ENCODE measurements at places on chromosomes 3 and 15.
A peak's percentile ranks its signal among the peaks of the same experiment; 100 is the strongest.

- DNase-seq: no peak
Observed at GRCh38 chr3:100968932-100969906, 24.0 kb downstream of the ABI3BP start.

GRCh38 chr15:41942886-41943285 is 29.5 kb downstream of the EHD4 start:
- DNase-seq: no peak

- DNase-seq: no peak
Observed at GRCh38 chr3:111173906-111174305, 102.3 kb downstream of the NECTIN3 start.

DNA sequence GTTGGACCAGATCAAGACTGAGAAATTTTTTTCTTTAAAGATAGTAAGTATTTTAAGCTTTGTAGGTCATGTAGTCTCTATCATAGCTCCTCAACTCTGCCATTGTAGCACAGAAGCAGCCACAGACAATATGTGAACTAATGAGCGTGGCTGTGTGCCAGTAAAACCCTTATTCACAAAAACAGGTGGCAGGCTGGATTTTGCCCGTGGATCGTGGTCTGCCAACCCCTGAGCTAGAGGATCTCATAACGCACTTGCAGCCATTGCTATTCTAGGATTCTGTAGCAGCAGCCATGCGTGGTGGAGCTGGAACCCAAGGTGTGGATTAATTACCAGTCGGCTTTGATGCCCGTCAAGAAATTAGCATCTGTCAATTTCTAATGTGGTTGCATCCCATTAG is 68.7 kb upstream of the PLXNA1 start:
- no peak for DNase-seq

DNA sequence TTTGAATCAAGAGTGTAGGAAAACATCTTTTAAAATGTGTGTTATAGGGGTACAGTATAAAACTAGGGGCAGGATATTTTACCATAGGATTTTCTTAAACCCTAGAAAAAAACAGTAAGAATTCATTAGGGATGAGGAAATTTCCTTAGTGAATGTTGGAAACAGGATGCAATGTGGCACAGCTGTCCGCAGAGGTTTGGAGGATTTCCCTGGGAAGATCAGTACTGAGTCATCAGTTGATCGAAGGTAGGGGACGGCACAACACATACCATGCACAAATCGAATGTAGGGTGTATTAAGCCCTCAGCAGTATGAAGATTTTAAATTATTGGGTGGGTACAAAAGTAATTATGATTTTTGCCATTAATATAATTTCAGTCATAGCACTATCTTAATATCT is 49.9 kb downstream of the FNDC3B start:
- DNase-seq: no peak

DNA sequence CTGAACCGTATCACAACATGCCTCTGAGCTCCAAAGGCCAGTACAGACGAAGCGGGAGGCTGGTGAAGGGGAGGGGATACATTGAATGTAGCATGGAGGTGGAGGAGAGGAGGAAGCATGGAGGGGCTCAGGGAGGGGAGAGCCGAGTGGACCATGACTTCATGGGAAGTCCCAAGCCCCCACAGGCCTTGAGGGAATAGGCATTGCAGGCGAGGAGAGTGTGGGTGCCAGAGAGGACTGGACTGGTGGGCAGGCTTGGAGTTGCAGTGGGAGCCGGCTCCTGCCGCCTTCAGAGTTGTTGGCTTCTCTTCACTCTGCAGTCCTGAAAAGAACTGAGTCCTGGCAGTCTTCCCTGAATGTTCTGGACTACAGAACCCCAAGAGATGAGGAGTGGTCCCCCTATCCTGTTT is 3.3 kb upstream of the RNU6-1 start:
- DNase-seq: no peak

GRCh38 chr3:107265526-107265925 is 111.7 kb upstream of the CCDC54 start:
- no peak for DNase-seq

GRCh38 chr15:85858586-85859375 is 64.1 kb upstream of the KLHL25 start:
- peak; percentile 44 for DNase-seq

DNA sequence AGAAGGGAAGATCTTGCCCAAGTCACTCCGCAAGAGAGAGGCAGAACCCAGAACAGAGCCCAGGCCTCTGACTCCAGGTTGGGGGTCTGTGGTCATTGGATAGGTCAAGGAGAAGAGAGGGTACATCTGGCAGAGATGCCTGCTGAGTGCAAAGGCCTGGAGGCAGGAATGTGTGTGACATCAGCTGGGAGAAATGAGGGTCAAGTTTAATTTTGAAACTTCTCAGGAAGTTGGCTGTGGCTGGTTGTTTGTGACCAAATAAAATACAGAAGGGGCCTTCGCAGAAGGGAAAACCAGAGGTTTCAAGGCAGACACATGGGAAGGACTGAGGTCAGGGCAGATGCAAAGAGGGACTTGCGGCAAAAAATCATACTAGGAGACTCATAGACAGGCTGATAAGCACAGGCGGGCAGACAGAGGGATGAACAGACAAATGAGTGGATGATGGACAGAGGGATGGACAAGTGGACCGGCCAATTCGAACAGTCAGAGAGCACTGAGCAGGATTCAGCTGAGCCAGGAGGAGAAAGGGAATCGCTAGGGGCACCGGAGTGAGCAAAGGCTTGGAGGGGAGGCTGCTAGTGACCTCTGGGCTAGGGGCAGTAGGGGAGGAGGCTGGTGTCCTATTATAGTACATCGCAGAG is 28.8 kb upstream of the CACNA2D2 start:
- DNase-seq: no peak

- peak; percentile 36 for DNase-seq
Observed at GRCh38 chr3:120678331-120678947, 3.6 kb downstream of the HGD start.

DNA sequence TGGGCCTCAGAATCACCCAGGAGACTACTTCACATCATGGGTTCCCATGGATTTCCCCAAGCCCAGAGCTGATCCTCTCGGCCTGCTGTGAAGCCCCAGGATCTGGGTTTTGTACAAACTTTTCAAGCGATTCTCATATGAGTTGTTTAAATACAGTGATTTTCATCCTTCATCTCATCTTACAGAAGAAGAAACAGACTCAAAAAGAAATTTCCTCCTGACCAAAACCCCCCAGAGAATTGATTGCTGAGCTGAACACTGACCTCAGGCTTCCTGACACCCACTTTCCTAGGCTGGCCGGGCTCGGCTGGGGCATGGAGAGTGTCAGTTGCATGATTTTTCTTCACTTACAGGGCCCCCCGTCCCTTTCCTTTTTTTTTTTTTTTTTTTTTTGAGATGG is 60.3 kb downstream of the BDH1 start:
- DNase-seq: no peak

- no peak for DNase-seq
Observed at GRCh38 chr3:194871143-194871863, 185.6 kb downstream of the FAM43A start.

GRCh38 chr15:39195961-39196486 is 384.9 kb upstream of the THBS1 start:
- DNase-seq: no peak

DNA sequence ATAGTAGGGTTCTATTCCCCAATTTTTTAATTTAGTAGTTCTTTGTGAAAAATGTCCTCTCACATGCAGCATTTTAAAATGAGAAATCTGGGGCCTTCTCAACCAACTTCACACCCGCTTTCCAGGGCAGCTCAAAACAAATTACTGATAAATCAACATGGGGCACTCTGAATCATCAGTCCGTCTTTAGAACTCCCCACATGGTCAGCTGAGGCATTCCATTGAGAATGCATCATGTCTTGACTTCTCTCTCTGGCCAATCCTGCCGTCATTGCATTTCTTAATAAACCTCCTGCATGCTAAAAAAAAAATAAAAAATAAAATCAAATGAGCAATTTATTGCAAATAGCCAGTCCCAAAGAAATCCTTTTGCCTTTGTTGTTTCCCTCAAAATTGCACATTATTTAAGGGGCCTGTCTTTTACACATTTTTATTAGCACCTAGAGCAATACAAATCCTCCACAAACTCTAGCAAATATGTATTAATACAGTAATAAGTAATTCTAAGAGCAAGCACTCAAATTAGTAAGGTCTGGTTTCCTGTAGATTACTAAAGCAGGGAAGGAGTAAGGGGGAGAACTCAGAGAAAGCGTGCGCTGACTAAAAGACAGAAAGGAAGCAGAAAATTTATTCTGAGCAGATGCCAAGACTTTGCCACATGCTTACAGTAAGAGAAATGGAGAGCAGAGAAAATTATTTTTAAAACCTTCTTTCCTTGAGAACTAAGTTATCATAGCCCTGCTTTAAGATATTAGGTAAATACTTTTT is 175.7 kb downstream of the TNIK start:
- no peak for DNase-seq

- DNase-seq: no peak
Observed at GRCh38 chr15:36996538-36997181, 103.7 kb downstream of the MEIS2 start.

- no peak for DNase-seq
Observed at GRCh38 chr3:156547637-156548036, 7.3 kb downstream of the SSR3 start.

DNA sequence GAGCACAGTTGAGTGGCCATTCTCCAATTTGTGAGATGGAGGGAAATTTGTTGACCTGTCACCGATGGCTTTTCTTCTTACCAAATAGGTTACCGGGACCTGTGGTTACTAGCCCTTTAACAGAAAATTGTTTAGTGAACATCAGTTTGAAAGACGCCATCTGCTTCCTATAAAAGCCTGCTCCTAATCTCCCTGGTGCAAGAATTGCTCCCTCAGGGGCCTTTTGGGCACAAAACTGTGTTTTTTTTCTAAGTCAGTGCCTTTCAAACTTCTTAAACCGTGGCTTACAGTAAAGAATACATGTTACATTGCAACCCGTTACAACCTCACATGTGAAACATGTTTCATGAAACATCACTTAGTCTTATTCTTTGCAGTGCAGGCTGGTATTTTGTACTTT is 15.0 kb downstream of the CACNA2D3 start:
- no peak for DNase-seq

DNA sequence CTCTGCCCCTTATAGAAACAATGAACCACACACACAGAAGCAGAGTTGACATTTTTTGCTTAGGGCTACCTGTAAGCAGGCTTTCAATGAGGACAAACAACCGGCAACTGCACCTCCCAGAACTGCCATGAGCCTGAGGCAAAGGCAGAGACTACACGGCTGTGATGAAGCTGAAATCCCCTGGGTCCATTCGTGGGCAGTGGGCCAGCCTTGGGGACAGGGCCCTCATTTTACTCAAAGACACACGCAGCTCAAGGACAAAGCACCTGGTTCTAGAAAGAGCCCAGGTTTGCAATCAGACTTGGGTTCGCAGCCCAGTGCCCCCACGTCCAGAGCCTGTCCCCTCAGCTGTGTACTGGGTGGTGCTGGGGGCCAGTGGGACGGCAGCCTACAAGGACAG is 17.9 kb downstream of the FAM174B start:
- DNase-seq: no peak

DNA sequence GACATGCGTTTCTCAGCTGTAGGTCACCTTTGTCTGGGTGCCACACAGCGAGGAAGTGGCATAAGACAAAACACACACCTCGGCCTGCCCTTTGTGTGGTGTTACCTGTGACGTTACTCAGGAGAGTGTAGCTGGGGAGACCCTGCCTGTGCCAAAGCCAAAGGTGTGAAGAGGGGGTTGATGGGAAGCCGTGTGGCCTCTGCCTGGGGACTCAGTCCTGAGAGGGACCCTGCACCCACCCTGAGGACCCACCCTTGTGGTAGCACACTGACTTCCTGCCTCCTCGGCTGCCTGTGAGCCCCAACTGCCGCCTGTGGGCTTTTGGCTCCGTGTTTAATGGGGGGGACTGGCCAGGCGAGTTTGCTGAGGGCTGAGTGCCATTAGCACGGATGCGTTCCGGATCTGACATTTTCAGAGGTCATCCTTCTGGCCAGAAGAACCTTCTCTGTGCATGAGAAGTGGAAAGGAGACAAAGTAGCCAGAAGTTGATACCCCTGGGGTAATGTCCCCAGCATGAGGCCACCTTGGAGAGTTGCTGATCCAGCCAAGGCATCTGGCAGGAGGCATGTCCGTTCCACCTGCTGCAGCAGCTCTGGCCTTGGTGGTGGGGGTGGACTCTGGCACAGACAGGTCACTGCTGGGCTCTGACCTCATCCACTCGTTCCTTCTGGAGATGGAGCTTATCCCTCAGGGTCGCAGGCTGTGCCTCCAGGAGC is 51.8 kb upstream of the FURIN start:
- DNase-seq: no peak

GRCh38 chr15:93001156-93001555 is 87.9 kb downstream of the RGMA start:
- DNase-seq: no peak

GRCh38 chr3:169534439-169534838 is 129.1 kb downstream of the MECOM start:
- no peak for DNase-seq

DNA sequence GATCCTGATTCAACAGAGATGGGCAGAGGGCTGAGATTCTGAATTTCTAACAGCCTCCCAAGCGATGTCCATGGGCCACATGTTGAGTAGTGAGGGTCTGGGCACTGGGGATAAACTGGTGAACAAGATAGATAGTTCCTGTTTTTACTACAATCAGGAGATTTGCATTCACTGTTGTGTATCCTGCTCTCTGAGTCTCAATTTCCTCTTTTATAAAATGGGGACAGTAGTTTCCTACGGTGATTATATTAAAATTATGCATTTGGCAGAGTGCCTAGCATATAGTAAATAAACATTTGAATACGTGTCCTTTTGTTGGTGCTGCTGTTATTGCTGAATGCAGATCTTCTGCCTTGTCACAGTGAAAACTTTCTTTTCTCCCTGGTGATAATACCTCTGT is 102.5 kb downstream of the MYH15 start:
- DNase-seq: no peak

DNA sequence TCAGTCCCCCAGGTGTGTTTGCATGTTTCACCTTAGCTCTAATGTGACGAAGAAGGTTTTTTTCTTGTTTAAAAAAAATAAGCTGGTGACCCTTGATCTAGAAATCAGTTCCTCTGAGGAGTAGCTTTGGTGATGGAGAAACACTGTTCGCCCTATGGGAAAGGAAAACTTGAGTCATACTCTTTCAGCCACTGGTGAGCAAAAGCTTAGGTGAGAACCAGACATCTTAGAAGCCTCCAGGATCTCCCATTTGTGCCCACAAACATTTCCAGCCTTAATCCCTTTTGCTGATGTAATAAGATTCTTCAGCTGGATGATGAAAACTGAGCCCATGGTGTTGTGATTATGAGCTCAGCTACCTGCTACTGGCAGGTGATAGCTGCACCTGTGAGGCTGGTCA is 37.8 kb downstream of the SLC27A2 start:
- no peak for DNase-seq

DNA sequence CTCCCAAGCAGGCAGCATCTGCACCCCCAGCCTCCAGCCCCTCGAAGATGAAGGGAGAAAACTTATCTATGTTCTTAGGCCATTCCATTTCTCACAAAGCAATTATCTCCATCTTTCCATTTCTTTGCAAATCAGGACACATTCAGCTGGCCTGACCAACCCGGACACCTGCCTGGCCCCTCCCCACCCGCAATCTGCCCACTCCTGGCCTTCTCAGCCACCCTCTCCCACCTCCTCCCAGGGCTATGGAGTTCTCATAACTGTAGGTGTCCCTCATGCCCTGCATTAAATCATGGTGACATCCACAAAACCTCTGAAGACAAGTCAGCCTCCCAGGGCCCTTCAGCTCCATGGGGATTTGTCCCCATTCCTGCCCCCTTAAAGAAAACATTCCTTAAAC is 119.3 kb downstream of the MEGF11 start:
- DNase-seq: no peak

All from amygdala (tissue), 56 donors.